Naive thymus-derived CD4-positive, alpha-beta T cell (primary cell): ENCODE measurements at places on chromosomes 3 and 15. TPM values are rescaled to one million over a fixed set of nuclear protein-coding genes. Genes with fewer than 3 reads are reported as not detected.

Gene PDIA5
- 21.7 and 24.2 TPM in 2 replicates for total RNA-seq

Gene ADAMTSL3
- total RNA-seq: not detected

GRCh38 chr15:62873203-62873602 lies 169.3 kb upstream of the TPM1 start:
- H3K36me3 ChIP-seq: no peaks in the 10 kb centered on the region
- no peak overlapping the region for H3K4me3 ChIP-seq
- DNase-seq: no peak
- no peak overlapping the region for H3K27ac ChIP-seq
- H3K27me3 ChIP-seq: no peaks in the 10 kb centered on the region
- H3K4me1 ChIP-seq: no peaks in the 10 kb centered on the region

DNA sequence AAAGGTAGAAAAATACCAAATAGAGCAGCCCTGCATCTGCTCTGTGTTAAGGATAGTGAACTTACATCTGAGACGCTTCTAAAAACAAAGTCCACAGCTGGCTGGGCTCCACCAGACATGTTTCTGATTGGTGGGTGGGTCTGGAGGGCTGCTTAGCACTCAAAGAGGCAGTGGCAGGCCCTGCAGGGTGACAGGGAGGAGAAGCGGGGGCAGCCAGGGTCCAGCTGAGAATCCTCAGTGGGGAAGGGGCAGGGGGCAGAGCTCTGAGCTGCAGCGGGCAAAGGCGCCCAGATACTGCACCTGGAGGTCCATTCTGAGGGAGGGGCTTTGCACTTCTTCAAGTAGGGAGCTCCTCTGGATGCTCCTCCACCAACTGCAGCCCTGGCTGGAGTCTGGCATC lies 28.1 kb downstream of the PRR23E start:
- H3K27ac ChIP-seq: no peak overlapping the region
- no peaks in the 10 kb centered on the region for H3K27me3 ChIP-seq
- no peaks in the 10 kb centered on the region for H3K4me1 ChIP-seq
- no peak overlapping the region for H3K4me3 ChIP-seq
- H3K36me3 ChIP-seq: no peaks in the 10 kb centered on the region

DNA sequence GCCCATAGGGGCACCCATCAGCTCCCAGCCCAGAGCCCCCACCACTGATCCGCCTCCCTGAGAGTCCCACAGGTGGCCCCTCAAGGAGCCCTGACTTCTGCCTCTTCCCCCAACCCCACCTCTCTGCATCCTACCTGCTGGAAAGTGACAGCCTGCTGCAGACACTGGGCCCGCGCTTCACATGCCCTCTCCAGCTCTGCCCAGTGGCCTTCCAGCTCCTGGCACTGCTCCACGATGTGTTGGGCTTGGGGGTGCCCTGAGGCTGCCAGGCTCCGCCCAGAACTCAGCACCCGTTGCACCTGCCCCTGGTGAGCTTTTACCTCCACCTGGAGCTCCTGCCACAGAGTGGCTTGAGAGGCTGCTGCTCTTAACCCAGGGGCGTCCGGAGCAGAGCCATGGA lies 20.1 kb downstream of the SPTBN5 start:
- no peaks in the 10 kb centered on the region for H3K4me1 ChIP-seq
- no peak overlapping the region for H3K27ac ChIP-seq
- no peak for DNase-seq
- H3K27me3 ChIP-seq: no peaks in the 10 kb centered on the region
- no peak overlapping the region for H3K4me3 ChIP-seq

DNA sequence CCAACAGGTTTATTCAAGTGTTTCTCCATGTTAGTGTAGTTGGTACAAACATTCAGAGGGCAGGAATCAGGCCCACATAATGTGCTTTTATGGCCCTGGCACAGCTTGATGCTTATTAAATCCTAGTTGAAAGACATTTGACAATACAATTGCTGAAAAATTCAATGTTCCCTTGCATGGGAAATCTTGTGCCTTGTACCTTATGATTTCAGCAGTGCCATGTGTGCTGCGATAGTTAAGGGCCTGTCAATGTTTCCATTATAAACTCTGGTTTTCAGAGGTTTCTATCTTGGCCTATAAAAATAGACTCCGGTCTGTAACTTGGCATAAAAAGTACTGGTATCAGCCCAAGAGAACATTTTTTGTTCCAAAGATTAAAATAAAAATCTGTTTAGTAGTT lies 207.2 kb downstream of the TBC1D5 start:
- H3K27me3 ChIP-seq: no peaks in the 10 kb centered on the region
- no peak overlapping the region for H3K4me3 ChIP-seq
- no peak overlapping the region for H3K27ac ChIP-seq
- no peaks in the 10 kb centered on the region for H3K4me1 ChIP-seq
- DNase-seq: no peak

- no peak for DNase-seq
- no peaks in the 10 kb centered on the region for H3K36me3 ChIP-seq
- no peak overlapping the region for H3K27ac ChIP-seq
- H3K27me3 ChIP-seq: no peaks in the 10 kb centered on the region
- H3K4me3 ChIP-seq: no peak overlapping the region
- peaks cover 50% of the 10 kb centered on the region for H3K4me1 ChIP-seq
Observed at GRCh38 chr15:40102897-40103858, 5.5 kb downstream of the BMF start.
